IMR-90 (cell line): ENCODE measurements at places on chromosomes 3 and 15.
A peak's percentile ranks its signal among the peaks of the same experiment; 100 is the strongest.

DNA sequence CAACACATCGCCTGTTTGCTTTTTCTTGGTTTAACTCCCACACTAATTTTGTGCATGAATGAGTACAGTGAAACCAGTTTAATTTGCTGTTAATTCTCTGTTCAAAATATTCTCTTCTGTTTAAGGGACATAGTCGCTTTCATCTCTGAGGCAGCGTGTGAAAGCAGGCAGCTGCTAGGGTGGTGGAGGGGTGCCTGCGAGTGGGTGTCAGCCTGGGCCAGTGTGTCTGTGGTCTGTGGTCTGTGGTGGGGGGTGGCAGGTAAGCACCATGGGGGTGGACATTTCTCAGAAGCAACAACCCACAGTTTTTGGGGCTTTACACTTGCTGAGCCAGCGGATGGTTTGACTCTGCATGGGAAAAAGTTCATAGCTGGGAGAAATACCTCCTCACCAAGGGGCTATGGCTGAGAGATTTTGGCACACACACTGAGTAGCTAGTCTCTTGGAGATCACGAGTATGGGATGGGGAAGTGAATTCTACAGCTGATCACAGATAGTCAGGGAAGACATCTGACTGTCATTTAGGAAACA lies 109.2 kb downstream of the EPHB1 start:
- DNase-seq: no peak

- peak; percentile 18 for DNase-seq
These were observed 3.9 kb upstream of the ATP11B start for GRCh38 chr3:182789371-182789770.

DNA sequence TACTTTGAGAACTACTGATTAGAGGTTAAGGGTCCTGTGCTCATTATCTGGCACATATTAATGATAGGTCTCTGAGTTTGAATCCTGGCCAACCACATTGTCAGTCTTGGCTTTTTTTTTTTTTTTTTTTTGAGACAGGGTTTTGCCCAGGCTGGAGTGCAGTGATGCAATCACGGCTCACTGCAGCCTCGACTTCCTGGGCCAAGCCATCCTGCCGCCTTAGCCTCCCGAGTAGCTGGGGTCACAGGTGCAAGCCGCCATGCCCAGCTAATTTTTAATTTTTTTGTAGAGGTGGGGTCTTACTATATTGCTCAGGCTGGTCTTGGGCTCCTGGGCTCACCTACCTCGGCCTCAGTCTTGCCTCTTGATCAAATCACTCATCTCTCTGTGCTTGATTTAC lies 547 bp upstream of the PCCB start:
- no peak for DNase-seq

GRCh38 chr3:33004961-33005360 lies 53.5 kb downstream of the CCR4 start:
- DNase-seq: no peak

DNA sequence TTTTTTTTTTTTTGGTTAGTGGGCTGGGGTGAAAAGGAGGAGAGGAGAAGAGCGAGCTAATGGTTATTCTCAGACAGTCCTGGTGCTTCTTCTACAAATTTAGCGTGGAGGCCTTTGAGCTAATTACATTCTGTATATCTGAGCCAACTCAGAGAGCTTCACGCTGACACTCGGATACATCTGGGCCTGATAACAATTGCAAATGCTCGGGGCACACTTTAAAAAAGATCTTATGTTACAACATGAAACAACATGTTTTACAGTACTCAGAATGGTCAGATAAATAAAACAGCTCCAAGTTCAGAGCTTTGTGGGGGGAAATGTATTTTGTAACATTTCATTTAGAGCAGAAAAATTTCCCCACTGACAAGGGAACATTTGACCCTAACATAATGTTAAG lies 966.9 kb upstream of the NR2F2 start:
- no peak for DNase-seq

DNA sequence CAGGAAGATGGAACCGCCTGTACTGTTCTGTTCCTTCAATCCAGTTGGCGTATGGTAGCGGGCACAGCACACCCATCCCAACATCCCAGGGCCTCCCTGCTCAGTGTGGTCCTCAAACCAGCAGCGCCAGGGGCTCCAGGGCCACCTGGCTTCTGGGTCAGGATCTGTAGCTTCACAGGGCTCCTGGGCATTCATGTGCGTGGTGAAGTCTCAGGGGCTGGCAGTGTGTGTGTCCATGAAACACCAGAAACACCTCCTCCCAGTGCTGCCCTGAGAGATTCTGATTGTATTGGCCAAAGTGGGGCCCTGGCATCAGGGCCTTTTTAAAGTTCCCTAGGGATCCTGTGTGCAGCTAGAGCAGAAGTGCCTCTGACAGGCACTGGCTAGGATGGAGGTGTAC lies 42.1 kb downstream of the ABTB1 start:
- no peak for DNase-seq

DNA sequence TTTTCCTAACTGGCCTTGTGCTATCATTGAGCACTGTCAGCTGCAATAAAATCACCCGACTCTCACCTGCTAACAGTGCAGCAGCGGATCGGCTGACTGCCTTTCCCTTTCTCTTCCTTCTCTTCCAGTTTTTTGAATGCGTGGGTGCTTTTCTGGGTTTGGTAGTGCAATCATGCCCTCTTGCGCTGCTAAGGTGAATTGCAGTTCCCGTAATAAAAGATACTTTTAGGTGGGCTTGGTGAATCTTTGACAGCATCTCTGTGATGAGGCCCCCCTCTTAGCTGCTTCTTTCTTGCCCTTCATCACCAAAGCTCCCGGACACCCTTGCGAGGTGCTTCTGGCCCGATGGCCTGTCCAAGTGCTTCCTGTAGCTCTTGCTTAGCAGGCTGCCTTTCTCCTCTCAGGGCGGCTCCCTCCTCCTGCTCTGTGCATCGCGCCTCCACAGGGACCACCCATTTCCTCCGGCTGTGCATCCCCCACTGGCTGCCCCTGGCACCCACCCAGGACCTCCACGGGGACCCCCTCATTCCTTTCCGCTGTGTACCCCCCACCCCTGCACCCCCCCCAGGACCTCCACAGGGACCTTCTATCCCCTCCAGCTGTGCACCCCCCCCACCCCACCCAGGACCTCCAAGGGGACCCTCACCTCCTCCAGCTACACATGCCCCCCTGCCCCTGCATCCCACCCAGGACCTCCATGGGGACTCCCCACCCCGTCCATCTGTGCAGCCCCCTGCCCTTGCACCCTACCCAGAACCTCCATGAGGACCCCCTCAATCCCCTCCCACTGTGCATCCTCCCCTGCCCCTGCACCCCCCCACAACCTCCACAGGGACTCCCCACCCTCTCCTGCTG lies 50.8 kb upstream of the RPL32 start:
- DNase-seq: peak; percentile 66

DNA sequence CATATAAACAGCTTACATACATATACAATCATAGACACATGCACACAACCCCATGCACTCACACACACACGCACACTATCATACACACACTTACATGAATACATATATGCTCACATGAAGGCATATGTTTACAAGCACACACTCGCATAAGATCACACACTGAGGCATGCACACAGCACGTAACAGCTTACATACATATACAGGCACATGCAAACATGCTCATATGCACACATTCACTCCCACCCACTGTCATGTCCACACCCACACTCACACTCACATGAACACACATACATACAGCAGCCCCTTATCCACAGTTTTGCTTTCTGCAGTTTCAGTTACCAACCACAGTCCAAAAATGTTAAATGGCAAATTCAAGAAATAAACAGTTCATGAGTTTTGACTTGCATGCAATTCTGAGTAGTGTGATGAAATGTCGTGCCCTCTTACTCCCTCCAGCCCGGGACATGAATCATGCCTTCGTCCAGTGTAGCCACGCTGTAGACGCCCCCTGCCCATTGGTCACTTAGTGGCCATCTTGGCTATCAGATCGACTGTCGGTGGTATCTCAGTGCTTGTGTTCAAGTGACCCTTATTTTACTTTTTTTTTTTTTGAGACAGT lies 27.8 kb downstream of the MEGF11 start:
- DNase-seq: no peak

DNA sequence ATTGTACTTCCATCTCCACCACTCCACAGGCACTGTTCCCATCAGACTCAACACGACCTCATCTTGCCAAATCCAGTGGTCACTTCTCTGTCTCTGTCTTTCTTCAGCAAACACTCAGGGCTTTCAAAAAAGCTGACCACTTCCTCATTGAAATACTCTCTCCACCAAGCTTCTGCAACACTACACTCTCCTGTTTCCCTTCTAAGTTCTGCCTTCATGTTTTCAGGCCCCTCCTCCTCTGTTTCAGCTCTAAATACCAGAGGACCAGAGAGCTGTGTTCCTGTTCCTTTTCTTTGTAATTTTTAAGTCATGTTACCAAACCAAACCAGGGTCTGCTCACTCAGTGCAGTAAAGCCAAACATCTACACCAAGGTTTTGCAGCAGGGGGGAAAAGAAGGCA lies 33.8 kb upstream of the ACP3 start:
- no peak for DNase-seq

- no peak for DNase-seq
These were observed 56.3 kb upstream of the PCSK6 start for GRCh38 chr15:101545548-101546505.

DNA sequence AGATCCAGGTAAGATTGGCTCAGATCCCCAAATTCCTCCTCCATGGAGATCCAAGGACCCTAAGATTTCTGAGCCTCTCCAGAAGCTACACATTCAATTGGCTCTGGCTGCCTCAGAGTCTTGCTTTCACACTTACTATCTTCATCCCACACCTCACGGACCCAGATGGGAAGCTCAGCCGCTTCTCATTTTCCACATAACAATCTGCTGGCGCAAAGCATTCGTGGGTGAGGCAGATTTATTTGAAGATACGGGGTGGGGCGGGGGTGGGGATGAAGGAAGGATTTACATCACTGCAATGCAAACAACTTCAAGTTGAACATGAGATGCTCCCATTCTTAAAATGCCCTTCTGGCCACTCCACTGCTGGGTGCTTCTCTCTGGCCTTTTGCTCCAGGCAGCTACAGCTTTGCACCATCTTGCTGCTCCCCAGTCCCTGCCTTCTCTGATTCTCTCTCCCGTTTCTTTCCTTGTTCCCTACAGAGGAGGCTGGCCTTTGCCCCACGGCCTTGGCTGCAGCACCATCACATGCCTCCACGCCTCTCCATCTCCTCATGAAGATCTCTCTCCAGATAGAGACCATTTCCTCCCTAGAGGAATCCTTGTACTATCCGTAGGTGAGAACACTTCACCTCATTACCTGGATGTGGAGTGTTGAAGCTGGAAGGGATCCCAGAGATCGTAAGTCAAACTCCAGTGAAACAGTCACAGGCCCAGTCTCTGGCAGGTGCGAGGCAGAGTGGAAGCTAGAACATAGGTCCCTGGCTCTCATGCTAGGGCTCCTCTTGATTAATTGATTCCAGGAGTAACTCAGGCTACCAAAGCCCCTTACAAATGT lies 175.9 kb downstream of the RPLP1 start:
- no peak for DNase-seq

DNA sequence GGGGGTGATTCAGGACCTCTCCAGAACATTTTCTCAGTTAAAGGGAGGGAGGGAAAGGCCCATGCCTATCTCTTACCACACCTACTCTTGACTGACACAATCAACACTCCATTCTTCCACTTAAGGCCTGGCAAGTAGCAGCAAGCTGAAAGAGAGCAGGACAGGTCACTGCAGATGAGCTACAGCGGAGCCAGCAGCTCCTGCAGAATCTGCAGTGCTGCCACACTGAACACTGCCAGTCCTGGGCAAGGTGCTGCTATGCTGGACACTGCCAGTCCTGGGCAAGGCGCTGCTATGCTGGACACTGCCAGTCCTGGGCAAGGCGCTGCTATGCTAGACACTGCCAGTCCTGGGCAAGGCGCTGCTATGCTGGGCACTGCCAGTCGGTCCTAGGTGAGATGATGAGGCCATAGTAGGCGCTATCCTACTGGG lies 143.7 kb downstream of the MYLK start:
- DNase-seq: no peak

DNA sequence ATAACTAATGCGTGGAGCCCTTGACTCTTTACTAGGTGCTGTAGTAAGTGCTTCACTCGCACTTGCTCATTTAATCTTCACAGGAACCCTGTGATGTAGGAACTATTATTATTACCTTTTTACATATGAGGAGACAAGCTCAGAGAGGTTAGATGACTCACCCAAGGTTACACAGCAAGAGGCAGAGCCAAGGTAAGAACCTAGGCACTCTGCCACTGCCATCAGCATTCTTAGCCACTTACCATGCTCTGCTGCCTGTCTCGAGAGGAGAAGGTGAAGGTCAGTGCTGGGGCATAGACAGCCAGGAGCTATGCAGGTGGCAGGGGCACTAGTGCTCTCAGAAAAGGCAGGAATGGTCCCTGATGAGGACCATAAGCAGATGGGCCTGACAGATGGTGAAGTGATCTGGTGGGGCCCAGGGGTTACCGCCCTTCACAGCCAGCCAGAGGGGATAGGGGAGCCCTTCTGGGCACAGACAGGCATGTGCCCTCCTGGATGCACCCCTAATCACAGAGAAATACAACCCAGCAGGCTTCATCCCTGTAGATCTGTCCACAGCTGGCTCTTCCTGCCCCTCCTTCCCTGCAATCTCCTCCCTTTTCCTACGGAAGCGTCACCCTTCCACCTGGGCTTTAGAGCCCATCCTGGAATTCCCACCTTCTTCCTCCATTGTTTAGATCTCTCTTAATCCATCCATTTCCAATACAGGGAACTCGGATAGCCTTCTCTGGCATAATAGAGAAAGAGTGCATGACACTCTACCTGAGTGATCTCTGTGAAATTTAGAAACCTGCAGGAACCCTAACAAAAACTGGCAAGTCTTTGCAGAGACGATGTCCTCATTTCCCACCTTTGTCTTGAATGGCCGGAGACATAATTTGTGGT lies 26.9 kb downstream of the ABTB1 start:
- DNase-seq: peak; percentile 67

- no peak for DNase-seq
These were observed 92.2 kb downstream of the EEFSEC start for GRCh38 chr3:128245460-128245859.

GRCh38 chr3:129440618-129441190 lies 680 bp downstream of the IFT122 start:
- DNase-seq: peak; percentile 62

DNA sequence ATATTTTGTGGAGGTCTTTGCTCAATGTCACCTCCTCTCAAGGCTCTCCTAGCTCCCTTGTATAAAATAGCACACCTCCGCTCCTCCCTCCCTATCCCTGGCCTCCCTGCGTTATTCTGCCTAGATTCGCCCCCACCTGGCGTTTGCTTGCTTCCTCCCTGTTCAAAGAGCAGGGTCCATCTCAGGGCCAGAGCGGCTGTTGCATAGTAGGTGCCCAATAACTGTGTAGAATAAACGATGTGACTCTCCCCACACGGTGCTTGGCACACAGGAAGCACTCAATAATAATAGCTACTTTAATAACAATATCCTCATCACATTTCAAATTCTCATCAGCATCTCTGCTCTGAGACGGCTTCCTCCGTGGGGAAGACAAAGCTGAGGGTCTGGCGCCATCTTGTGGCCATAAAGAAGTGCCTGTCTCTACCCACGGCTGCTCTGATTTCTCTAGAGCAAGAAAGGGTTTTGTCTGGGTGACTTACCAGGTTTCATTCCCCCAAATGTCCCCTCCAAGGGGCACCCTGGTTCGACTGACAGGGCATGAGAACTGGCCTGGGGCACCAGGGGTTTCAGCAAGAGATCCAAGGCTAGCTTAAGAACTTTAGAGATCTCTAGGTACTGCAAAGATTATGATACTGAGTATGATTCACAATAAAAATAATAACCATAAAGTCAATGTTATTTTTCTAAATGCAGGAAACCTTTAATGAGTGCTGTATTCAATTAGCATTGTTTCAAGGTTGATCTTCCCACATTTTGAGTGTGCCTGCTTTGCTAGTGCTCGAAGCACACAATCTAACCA lies 16.1 kb downstream of the CD276 start:
- DNase-seq: peak; percentile 75

- DNase-seq: no peak
These were observed 4.3 kb downstream of the GNAT1 start for GRCh38 chr3:50195501-50196252.
